Activated CD4-positive, alpha-beta T cell treated with anti-CD3 and anti-CD28 coated beads, Interleukin-2, Interleukin-6, amounts not matched to agents 100 ng/mL and 50 ng/mL, durations not matched to agents 16 hours and 8 hours (primary cell): ENCODE measurements at places on chromosomes 7 and 10.

GRCh38 chr7:37417107-37417474 is 31.6 kb downstream of the ELMO1 start:
- no peak for DNase-seq

DNA sequence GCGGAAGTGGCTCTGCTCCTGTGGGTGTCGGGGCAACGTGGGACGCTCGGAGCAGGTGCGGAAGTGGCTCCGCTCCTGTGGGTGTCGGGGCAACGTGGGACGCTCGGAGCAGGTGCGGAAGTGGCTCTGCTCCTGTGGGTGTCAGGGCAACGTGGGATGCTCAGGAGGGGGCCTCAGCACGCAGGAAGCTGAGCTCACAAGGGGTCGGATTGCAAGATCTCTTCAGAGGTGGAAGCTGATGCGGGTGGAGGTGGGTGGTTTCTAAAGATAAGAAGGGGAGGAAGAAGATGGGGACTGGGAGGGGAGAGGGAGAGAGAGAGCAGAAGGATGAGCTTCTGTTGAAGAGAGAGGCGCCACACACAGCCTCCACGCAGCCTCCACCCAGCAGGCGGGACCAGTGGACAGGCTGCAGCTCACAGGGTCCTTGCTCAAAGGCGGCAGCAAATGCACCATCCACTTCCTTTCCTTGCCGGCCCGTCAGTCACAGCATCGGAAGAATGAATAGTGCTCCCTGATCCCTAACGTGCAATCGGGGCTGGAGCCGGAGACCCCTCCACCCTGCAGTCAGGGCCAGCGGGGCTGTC is 78.7 kb downstream of the PTPRN2 start:
- DNase-seq: no peak

DNA sequence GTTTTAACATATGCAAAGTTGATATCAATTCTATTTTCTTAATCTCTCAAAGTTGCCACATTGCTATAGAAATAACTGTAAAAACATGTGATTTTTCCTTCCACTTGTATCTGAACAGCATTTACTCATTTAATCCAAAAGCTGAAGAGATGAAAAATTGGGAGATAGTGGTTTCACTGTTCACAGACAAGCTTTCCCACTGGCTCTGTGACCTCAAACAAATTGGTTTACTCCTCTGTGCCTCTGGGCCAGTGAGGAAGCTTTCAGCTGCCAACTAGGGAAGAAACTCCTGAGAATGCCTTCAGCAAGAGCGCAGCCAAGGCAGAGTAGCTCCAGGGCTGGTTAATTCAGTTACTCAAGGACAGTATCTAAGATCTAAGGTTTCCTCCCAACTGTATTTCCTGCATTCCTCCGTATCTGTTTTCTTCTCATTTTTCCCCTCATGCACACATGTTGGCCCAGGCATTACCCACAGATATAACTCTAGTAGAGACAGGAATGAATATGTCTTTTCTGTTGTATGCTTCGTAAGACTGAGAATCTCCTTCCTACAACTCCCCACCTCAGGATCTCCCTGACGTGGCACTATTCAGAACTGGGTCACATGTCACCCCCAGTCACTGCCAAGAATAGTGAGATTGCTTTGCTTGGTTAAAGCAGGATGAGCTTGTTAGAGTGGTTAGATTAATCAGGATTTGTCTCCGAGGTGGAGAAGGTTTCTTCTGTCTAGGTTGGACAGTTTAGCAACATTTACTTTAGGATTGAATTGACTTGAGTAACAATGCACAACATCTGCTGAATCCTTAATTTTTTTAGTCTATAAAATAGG is 315.7 kb downstream of the NRG3 start:
- DNase-seq: no peak

DNA sequence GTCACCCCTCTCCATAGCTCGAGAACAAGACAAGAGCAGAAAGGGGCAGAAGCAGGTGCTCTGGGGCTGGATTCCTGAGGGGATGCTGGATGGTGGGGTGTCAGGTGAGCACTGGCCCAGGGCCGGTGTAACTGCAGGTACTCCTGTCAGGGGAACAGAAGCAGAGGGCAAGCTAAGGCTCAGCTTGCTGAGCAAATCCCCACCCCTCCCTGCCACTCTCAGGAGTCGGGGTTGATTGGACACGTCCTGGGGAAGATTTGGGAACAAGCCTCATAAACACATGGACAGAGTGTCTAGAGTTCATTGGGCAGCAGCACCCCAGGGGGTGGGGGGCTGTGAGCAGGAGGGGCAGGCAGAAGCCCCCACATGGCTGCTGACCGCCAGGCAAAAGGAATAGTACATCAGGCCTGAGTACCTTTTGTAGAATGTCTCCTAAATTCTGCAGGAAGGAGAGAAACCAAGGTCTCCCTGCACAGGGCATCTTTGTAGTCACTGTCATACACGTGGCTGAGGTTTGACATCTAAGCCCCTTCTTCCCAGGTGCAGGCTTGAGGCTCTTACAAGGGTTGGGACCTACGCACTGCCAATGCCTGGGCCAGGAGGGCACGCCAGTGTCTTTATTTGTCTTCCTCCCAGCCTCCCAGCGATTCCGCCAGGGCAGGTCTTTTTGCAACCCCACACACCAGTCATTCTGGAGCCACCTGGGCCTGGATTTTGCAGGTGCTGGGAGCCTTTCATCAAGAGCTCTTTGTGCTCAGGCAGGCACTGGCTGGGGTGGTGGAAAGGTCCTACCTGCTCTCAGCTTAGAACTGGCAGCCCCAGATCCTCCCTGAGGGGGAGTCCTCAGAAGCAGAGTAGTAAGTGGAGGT is 2.8 kb downstream of the CALML3 start:
- no peak for DNase-seq

- no peak for DNase-seq
Measured at GRCh38 chr7:42994096-42994495, 61.9 kb downstream of the MRPL32 start.

DNA sequence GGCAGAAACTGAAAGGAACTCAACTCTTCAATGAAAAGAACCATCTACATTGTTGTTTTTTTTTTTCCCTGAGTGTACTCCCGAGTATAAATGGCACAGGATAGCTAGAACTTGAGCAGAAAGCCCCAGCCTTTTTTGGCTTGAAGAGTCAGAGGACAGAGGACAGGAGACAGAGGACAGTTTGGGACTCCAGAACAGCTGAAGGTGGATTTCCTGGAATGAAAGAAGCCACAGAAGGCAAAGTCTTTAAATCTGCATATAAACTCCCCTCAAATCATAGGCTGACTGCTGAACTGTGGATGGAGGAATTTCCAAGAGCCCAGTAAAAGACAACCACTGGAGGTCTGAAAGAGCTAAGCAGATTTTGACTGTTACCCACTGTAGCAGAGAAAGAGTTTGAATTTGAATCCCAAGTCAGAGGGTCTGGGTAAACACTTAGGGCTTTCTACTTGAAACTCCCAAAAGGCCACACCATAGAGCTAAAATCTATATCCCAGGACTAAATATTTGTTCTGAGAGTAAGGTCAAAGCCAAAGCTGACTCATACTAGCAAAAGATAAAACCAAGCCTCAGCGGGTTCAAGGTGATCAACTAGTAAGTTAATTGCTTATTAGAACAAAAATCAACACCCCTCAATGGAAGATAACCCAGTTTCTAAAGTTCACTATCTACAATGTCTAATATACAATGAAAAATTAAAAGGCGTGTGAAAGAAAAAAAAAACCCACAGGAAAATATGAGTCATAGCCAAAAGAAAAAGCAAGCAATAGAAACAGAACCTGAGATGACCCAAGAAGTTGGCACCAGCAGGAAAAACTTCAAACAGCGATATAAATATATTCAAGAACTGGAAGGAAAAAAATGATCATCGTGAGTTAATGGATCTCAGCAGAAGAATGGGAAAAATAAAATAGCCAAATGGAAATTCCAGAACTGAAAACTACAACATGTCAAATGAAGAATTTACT is 1.8 kb upstream of the OPN1SW start:
- DNase-seq: no peak

DNA sequence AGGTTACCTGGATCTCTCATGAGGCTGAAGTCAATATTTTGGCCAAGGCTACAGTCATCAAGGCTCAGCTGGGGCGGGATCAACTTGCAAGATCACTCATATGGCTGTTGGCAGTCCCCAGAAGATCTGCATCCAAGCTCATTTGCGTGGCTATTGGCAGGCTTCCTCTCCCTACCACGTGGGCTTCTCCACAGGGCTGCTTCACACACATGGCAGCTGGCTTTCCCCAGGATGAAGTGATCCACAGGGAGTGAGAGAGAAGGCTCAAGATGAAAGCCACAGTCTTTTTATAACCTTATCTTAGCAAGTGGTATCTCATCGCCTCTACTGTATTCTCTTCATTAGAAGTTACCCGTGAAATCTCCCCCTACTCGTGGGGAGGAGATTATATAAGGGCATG is 167.4 kb downstream of the TMEM26 start:
- no peak for DNase-seq

GRCh38 chr10:11448190-11448544 is 163.3 kb downstream of the USP6NL start:
- DNase-seq: no peak

GRCh38 chr10:113720386-113720785 is 31.1 kb upstream of the PLEKHS1 start:
- no peak for DNase-seq

GRCh38 chr7:129494041-129494440 is 8.3 kb upstream of the SMKR1 start:
- peak; percentile 65 for DNase-seq

- no peak for DNase-seq
Measured at GRCh38 chr10:2165771-2166460, 428.6 kb upstream of the ADARB2 start.

DNA sequence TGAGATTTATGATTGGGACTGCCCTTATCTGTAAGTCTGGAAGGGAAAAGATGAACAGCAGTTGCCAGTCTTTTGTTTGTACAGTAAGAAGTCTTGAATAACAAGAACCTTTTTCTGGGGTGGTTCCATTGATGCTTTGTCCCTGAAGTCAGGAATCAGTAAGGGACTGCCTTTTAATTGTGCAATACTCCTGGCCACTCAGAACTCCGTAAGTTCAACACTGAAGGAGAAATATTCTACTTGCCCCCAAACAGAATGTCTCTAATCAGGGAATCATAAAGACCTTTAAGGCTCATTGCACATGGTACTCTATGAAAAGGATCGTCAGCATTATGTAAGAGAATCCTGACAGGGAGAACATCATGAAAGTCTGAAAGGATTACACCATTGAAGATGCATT is 361.4 kb downstream of the EXOC4 start:
- DNase-seq: no peak

DNA sequence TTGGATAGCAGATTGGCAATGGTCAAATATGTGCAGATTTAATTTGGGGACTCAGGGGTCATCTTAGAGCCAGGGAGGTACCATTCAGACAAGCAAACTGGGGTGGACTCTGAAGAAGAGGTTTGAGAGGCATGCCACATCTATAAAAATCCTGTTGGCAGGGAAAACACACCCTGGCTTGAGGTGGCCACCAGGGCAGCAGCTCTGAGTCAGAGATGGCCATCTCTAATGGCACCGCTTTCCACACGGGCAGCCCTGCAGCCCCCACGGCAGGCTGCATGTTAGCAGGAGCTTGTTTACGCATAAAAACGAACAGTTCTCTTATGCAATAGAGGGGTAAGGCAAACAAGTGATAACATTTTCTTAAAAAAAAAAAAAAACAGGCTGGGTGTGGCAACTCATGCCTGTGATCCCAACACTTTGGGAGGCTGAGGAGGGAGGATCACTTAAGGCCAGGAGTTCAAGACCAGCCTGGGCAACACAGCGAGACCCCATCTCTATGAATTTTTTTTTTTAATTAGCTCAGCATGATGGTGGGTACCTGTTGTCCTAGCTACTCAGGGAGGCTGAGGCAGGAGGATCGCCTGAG is 14.9 kb downstream of the DLG5 start:
- DNase-seq: no peak

DNA sequence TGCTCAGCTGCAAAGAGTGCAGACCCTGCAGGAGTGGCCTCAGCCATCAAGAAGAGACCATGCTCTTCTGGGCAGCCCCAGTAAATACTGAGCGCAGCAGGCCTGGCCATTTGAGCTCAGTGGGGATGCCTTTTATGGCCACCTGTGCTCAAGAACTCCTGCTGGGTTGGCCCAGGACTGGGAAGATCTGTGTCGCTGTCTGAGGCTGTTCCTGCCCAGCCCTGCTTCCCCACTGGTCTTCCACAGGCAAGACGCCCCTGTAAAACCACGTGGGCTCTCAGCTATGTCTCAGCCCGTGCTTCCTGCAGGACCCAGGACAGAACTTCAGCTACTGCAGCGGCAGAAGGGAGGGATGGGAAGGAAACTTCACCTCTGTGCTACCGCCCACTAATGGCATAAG is 10.5 kb upstream of the PPIF start:
- DNase-seq: no peak

- DNase-seq: no peak
Measured at GRCh38 chr10:13765641-13766341, 179.0 kb downstream of the PRPF18 start.

- no peak for DNase-seq
Measured at GRCh38 chr7:1646957-1647891, 22.9 kb upstream of the ELFN1 start.

DNA sequence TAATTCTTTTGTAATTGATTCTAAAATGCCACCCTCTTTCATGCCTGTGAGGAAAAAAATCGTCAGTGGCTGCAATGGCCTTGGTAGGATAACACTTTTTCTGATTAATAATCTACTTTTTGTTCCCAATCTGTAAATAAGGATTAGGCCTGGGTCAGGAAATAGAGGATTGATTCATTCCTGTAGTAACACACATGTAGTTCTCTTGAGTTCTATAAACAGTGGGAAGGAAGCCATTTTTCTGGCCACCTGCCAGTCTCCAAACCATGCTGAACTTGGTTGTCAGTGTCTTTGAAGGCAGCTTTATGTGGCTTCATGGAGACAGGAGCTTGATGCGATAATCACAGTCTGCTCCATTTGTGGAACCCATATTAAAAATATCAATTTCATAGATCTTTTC is 169.3 kb upstream of the NFE2L3 start:
- DNase-seq: no peak

- DNase-seq: no peak
Measured at GRCh38 chr10:75600833-75601232, 169.4 kb downstream of the LRMDA start.

GRCh38 chr10:123485341-123485960 is 180.7 kb upstream of the GPR26 start:
- DNase-seq: no peak

GRCh38 chr10:42970451-42971250 is 106.2 kb upstream of the RET start:
- no peak for DNase-seq

DNA sequence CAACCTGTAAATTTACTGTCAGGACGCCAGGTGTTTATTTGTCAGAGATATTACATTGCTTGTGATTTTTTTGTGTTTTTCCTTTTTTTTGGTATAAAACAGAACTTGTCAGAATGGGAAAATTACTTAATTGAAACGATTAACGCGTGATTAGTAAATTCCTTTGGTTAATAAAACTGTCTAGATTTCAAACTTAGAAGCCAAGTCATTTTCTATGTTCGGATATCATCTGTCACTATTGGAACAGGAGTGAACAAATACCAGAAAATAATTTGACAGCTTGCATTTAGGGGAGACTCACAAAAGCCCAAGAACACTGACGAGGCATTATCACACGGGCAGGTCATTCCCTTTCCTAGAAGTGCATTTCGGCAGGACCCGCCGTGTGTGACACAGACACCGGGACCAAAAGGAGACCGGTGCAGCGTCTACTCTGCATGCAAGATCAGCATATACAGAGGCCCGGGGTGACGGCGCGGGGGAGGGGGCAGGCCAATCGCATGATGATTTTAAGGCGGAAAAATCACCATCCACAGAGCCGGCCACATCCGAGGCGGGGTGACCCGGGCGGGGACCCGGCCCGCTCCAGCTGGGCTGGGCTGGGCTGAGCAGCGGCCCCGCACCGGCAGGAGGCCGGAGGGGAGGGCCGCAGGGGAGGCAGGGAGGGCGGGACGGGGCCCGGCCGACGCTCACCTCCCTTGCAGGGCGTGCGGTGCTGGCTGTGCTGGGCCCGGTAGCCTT is 841 bp downstream of the GLUD1 start:
- DNase-seq: peak; percentile 83
